ENCODE measurements at places on chromosomes 1 and 21.

- no peak for DNase-seq
These were observed 27.7 kb upstream of the HAO2 start for GRCh38 chr1:119340861-119341261.

- no peak for DNase-seq
These were observed 57.7 kb downstream of the PRDM2 start for GRCh38 chr1:13757693-13758092.

DNA sequence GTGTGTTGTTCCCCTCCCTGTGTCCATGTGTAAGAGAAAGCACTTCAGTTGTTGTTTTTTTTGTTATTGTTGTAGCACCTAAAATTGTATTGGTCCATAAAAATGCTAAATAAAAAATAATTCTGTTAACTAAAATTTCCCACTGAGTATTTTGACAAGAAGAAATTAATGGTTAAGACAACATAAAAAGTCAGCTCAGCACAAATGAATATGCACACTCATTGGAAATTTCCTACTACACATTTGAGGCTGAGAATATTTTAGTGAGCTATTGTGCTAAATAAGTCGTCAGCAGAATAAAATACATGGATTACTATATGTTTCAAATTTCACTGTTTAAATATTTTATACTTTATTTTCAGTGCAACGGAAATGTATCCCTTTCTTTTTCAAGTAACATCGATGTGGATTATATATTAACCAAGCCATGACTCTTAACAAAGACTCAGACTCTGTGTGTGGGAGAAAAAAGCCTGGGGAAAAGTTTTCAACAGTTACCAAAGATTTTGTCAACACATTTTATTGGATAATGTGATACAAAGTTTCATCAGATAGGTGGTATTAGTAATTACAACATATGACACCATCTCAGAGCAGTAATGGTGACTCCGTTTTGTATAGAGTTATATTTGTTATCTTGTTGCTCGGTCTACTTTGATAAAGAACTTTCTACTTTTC is 63.4 kb downstream of the LYPLAL1 start:
- DNase-seq: no peak

GRCh38 chr21:27248814-27249213 is 281.9 kb upstream of the ADAMTS5 start:
- DNase-seq: no peak

DNA sequence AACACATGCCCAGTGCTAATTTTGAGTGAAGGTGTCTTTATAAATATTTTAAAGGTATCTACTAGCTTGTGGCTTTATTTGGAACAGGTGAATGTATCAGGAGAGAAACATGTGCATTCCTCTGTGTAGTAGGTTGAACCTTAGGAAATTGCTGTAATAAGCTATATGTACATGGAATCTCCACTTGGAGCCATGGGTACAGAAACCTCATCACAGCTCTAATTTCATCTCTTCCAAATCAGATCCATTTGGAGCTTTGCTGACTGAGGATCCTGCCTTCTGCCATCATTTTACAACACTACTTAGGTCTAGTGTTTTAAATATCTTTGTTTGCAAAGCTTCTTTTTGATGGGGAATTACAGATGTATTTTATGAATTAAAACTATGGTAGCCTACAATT is 2.1 kb downstream of the KCNK2 start:
- no peak for DNase-seq

DNA sequence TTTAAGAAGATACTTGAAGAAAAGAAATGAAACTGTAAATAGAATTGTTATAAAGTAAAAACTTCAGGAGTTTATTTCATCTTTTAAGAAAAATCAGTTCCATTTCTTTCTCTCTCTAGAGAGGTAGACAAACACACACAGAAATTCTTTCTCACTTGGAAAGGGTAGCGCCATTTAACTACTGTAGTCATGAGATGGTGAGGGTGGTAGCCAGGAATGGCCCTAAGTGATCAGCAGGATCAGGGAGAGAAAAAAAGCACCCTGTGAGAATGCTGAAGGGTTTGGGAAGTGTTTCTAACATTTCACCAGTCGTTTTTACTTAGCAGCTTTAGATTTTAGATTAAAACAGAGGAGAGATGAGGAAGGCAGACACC is 205.7 kb upstream of the RUNX1 start:
- no peak for DNase-seq

GRCh38 chr1:181801617-181802016 is 259.9 kb downstream of the ZNF648 start:
- DNase-seq: no peak

DNA sequence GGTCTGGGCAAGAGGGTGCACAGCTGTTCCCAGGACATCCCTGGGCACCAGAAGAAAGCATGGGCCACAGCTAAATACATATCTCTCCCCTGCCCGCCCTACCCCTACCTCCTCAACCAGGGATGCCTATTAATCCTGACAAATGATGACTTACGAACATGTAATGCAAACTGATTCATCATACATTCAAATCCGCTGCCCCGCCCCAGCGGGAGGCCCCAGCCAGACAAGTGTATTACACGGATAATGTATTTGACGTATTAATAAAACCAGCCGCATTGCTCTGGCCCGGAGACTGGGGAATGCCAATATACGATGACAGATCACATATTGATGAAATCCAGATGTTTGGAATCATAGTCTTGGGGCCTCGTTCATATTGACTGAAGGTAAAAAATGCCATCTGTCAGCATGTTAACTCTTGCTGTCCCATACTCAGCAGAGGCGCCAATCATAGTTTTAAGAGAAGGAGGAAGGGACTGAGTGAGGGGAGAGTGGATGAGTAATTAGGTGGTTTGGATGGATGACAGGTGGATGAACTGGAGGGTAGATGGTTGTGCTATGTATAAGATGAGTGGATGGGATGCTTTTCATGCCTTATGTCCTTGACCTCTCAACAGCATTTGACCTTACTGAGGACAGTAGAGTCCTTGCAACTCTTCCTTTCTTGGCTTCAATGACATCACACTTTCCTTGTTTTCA is 68.2 kb downstream of the TMEM53 start:
- DNase-seq: no peak

DNA sequence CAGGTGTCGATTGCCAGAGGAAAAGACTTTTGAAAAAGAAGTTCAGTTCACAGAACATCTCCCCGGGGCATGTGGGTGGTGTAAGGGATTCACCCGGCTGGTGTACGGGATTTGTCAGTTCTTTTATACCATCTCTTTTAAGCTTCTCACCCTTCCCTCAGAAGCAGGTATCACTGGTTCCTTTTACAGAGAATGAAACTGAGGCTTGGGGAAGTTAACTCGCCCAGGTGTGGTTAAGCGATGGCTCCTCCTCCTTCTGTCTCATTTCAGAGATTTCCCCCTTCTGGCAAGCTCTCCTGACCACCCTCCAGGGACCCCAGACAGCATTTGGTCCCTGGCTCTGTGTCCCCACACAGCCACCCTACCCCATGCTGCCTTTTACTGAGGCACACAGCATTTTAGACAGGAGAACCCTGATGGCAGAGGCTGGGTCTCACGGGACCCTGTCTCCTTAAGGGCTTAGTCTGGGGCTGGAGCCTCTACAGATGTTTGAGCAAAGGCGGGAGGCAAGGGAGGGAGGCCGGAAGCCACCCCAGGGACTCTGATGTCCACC is 2.8 kb upstream of the ECE1 start:
- no peak for DNase-seq

- no peak for DNase-seq
These were observed 4.8 kb downstream of the NKAIN1 start for GRCh38 chr1:31234870-31235269.

- no peak for DNase-seq
These were observed at the start of gene CADM3 for GRCh38 chr1:159171254-159171687. TSS of gene CADM3 (plus strand) at chr1:159171615. CDS start at chr1:159171766, 151 bp downstream.

- no peak for DNase-seq
These were observed 7.1 kb upstream of the DDI2 start for GRCh38 chr1:15610167-15610566.

DNA sequence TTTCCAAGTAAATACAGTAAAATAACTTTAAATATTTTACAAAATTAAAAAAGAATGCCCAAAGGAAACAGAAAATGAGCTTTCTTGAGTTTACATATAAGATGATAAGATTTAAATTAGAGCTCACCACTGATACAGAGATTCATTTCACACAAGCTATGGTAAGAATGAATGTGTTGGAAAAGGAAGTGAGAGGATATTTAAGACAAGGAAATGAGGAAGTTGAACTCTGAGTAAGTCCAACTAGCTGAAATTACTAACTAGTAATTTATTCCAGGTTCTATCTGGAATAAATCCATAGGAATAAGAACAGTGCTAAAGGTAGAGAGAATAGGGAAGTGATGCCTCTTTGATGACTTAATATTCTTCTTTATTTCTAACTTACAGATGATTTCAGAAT is 42.4 kb downstream of the FNBP1L start:
- DNase-seq: no peak

DNA sequence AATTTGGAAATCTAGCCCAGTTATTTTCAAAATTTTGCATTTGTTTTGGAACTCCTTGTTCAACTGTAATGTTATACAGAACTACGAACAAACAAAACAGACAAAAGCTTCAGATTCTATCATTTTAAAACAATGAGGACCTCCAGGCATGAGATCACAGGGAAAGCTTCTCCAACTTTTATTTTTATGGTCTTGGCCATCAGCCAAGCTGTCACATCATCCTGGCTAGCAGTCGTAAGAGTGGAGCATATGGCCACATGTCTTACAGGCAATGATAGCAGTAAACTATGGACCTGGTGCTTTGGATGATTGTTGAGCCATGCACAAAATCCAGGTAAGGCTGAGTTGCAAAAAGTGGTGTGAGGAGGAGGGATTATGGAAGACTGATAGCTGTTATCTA is 299.6 kb downstream of the LMX1A start:
- DNase-seq: no peak
